GM23248 (cell line): ENCODE measurements at places on chromosomes 6 and 20.

- DNase-seq: peak; percentile 33
Measured at GRCh38 chr6:114284281-114284680, 58.5 kb downstream of the HS3ST5 start.

GRCh38 chr6:2589171-2589661 lies 161.5 kb downstream of the MYLK4 start:
- DNase-seq: no peak

GRCh38 chr20:2749343-2749950 lies 51.0 kb downstream of the CPXM1 start:
- no peak for DNase-seq

GRCh38 chr20:33612001-33612400 lies 50.1 kb upstream of the C20orf144 start:
- DNase-seq: no peak

- no peak for DNase-seq
Measured at GRCh38 chr6:13715444-13715883, 3.8 kb upstream of the RANBP9 start.

DNA sequence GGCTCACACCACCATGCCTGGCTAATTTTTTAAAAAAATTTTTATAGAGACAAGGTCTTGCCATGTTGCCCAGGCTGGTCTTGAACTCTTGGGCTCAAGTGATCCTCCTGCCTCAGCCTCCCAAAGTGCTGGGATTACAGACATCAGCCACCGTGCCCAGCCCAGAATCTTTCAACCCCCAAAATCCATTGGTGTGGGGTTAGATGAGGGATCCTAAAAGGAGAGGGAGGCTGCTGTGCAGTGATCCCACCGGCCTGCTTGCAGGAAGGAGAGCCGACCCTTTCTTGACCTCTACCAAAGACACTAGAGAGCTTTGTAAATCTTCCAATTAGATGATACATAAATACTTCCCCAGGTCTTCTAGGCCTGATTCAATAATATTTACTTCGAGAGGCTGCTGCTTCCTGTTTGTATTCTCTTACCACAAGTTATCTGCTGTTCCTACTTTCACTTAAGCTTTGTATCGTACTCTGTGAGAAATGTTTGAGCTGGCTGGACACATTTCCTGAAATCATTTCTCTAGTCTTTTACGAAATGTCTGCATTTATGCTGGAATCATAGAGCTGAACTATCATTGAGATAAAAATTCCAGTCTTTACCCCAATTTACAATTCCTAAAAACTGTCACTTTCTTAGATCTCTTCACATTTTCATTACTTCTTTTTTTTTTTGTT lies 49.3 kb upstream of the IER3 start:
- DNase-seq: peak; percentile 30

GRCh38 chr6:89385846-89386245 lies 26.2 kb downstream of the RRAGD start:
- DNase-seq: no peak

DNA sequence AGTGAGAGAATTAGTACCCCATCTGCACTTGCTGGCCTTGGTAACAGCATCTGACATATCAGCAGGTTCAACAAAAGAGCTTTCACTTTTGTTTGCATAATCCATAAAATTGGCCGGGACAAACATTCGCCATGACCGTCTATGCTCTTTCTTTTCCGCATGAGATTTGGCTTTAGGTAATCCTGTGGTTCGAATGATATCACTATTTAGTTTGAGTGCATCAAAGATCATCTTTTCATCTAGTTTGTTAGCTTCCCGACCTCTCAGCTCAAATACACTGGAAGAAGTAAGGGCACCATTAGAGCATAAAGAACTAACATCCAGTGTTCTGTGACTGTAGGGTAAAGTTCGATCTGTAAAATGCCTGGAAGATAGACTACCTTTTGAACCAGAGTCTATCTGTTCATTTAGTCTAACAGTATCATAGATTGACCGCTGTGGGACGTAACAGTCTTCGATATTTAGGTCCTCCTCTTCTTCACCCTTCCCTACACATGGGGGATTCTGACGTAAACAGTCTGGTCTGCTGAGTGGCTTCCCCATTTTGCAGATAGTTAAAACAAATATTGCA lies 101.6 kb downstream of the DST start:
- peak; percentile 57 for DNase-seq

- DNase-seq: peak; percentile 10
Measured at GRCh38 chr6:118391086-118391485, 157.0 kb upstream of the PLN start.

- DNase-seq: no peak
Measured at GRCh38 chr20:36493051-36493800, 48.1 kb upstream of the MYL9 start.

- DNase-seq: no peak
Measured at GRCh38 chr6:35234901-35235300, 21.1 kb downstream of the SCUBE3 start.

DNA sequence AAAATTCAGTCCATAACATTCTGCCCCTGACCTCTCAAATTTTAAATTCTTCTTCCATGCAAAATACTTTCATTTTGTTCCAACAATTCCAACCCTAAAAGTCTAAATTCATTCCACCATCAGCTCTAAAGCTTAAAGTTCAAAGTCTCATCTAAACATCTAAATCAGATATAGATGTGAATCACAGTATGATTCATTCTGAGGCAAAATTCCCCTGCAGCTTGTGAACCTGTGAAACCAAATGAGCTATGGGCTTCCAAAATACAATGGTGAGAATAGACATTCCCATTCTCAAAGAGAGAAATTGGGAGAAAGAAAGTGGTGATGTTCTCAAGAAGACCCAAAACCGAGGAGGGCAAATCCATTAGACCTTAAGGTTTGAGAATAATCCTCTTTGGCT lies 309.8 kb downstream of the HIVEP2 start:
- peak; percentile 50 for DNase-seq

- peak; percentile 12 for DNase-seq
Measured at GRCh38 chr20:48986899-48987298, 59.2 kb upstream of the CSE1L start.

DNA sequence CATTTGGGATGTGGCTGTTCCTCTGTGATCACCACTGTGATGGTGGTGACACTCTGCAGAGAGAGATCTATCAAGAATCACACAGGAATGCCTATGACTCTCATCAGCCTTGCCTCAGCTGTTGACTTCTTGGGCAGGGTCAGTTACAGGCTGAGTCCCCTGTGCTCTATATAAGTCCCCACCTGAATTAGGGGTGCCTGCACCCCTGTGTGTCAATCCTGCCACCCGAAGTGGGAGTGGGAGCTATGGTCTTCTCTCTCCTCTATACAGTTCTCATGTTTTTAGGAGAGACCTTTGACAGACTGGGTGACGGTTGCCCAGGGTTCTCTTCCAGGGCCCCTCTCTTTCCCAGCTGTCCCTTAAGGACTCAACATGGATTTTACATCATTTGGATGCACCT lies 173.8 kb downstream of the ZDHHC14 start:
- DNase-seq: no peak

GRCh38 chr6:161411265-161411944 lies 137.5 kb upstream of the AGPAT4 start:
- DNase-seq: peak; percentile 44

- peak; percentile 39 for DNase-seq
Measured at GRCh38 chr20:32535953-32536823, 48.9 kb downstream of the NOL4L start.

DNA sequence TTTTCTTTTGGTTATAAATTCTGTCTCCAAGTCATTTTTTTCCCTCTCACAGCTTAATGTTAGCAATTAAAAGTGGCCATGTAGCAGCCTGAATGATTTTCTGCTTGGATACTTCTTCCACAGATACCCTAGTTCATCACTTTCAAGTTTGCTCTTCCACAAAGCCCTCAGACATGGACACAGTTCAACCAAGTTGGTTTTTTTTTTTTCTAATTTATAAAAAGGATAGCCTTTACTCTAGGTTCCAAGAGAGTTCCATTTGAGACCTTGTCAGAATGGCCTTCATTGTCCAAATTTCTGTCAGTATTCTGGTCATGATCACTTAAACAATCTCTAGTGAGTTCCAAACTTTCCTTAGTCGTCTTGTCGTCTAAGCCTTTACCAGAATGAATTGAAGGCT lies 40.0 kb downstream of the RSPH3 start:
- no peak for DNase-seq

DNA sequence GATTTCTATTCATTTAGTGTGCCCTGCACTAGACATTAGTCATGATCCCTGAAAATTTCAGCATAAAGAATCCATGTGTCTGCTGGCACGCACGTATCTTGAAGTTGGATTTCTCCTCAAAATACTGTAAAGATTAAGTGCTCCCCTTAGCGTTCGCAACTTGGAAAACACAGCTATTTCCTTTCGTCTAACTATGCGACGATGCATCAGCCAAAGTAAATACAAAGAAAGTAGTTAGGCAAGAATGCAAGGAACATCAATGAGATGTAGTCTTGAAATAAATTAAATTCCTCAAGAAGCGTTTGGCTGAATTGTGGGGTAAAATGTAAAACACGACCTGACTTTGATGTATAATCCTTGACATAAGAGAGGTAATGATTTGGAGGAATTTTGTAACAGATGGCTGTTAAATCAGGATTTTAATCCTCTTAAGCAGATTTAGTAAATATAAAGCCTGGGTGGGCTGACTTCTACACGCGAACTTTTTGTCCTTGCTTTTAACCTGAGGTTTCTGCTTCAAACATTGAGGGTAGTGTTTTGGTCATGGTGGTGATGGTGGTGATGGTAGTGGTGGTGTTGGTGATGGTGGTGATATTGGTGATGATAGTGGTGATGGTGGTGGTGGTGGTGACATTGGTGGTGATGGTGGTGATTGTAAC lies 88.2 kb downstream of the FOXF2 start:
- DNase-seq: no peak

- no peak for DNase-seq
Measured at GRCh38 chr6:163897669-163898068, 483.2 kb downstream of the QKI start.

DNA sequence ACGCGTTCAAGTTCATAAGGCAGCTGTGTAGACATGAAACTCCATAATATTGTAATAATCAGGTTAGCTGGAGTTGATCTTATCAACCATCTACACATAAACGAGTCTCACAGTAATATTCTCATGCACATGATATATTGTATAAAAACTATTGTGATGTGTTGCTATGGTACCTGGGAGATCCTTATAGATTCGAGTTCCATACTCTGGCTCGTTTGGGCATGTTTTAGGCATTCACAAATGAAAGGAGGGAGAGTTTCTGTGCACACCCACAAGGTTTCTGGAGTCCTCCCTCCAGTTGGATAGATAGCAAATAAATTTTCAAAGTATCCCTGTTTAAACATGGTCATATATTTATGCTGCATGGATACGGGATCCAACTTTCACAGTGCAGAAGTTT lies 567.5 kb upstream of the SLC35B3 start:
- DNase-seq: no peak

DNA sequence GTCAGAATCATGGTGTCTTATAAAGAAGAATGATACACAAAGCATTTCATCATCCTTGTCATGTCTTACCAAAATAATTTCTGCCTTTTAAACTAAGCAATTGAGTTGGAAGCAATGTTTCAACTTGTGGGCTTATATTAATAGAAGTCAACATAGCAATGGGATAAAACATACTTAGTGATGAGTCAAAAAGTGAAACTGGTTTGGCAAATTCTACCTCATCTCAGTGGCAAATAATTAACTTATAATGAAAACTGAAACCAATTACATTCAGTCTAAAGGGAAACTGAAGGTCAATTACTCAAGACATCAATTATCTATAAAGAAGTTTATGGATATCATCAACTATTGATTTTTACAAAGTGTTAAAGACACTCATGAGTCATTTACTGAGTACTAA lies 463.8 kb downstream of the BMP2 start:
- no peak for DNase-seq

DNA sequence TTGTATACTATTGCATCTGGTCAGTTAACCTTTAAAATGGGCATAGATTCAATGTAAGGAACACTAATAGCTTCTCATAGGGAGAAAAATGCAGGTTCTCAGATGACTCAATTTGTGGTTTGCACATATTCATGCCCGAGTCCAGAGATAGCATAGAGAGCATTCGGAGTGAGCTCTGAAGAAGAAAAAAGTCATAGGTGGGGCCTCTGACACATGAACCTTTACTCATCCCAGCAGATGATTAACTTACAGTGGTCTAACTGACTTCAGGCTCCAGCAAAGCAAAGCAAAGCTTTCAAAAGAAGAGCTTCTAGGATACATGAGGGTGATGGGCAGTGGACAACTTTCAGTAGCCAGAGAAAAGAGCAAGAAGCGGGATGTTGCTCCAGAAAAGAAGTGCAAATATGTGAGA lies 55.3 kb upstream of the BTN3A2 start:
- DNase-seq: peak; percentile 94

DNA sequence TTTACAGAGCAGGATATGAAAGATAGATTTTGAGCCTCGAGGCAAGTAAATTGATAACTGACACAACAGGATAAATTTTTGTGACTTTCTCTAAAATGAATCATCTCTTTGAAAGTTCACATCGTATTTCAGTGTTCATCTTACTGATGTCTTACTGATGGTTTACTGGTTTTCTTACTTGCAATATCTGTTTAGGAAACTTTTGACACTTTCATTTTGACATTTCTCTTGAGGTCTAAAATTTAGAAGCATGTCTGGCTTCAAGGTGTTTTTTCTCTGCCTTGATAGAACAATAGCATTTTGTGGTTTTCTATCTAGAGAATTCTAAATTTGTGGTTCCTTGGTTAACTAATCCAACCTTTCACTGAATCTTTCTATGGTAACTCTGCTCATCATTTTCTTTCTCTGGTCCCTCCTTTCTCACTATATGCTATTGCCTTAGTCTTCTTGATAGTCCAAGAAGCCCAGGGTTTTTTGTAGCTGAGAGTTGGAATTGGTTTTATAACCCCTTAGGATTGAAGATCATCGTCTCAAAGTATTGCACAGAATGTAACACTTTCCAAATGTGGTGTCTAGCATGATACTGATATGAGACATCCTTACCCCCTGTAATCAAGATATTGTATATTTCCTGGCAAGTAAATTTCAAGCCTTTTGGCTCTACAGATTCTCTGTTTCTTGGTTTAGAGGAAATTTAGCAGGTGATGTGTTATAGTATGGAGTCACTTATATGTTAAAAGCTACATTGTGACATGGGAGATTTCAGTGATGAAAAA lies 98.7 kb downstream of the RNF144B start:
- DNase-seq: no peak

DNA sequence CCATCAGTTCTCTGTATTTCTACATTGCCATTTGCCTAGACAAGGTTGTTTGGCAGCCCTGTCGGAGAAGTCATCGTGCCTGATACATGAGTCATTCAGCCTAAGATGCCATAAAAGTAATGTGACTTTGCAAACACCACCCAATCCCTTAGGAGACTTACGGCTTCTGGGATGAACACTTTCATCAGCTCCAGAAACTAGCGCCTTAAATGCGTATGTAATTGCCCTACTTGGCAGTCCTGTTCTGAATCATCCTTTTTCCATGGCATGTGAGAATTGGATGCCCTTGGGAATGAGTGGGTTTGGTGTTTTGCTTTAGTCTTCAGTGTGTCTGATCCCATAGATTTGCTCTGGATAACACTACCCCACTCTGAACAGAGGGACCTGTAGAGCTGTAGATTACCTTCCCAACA lies 158.5 kb downstream of the SASH1 start:
- peak; percentile 99 for DNase-seq

- no peak for DNase-seq
Measured at GRCh38 chr6:3402310-3403237, 54.3 kb downstream of the SLC22A23 start.

GRCh38 chr20:61562897-61563504 lies 310.9 kb downstream of the CDH4 start:
- DNase-seq: no peak
